ENCODE measurements at places on chromosomes 12 and 14. TPM values are rescaled to one million over a fixed set of nuclear protein-coding genes. Genes with fewer than 3 reads are reported as not detected.

Gene DBX2
- total RNA-seq: not detected

Gene RASSF9
- total RNA-seq: 7.7 TPM

Gene DAO
- not detected for total RNA-seq

Gene RPL10L
- not detected for total RNA-seq

Gene ASB2
- total RNA-seq: not detected

Gene NUAK1
- 73.9 TPM for total RNA-seq

Gene PITPNM2
- 12.1 TPM for total RNA-seq

Gene RBP5
- total RNA-seq: 0.19 TPM

Gene FOXN4
- not detected for total RNA-seq
